ENCODE measurements at places on chromosomes 11 and 22. TPM values are rescaled to one million over a fixed set of nuclear protein-coding genes. Genes with fewer than 3 reads are reported as not detected.

GRCh38 chr11:34514597-34514996 lies 1.0 kb upstream of the ELF5 start:
- no peak for DNase-seq

GRCh38 chr11:78057462-78058055 lies 6.1 kb upstream of the THRSP start:
- DNase-seq: no peak

GRCh38 chr11:125441648-125442410 lies 54.2 kb downstream of the FEZ1 start:
- no peak for DNase-seq

Gene CTSD
- 80.3 TPM for total RNA-seq
